GM23338 (cell line): ENCODE measurements at places on chromosomes 1 and 21.

- peak; percentile 27 for DNase-seq
Observed at GRCh38 chr1:166089804-166090203, 77.0 kb downstream of the FAM78B start.

DNA sequence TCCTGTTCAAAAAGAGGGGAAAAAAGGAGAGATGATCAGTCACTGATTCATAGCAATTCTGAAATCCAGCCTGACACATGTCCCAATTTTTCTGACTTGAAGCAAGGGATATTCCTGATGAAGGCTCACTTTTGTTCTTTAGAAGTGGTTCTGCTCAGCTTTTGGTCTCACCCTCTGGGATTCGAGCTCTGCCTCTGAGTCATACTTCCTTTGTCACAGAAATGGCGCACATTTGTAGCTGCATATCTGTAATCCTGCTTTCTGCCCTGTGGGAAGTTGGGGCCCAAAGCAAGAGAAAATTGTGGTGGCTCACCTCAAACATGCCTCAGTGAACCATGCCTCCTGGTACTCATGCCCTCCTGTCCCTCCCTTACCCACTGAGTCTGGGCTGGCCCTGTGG, 22.3 kb upstream of the FAM78B start:
- no peak for DNase-seq

DNA sequence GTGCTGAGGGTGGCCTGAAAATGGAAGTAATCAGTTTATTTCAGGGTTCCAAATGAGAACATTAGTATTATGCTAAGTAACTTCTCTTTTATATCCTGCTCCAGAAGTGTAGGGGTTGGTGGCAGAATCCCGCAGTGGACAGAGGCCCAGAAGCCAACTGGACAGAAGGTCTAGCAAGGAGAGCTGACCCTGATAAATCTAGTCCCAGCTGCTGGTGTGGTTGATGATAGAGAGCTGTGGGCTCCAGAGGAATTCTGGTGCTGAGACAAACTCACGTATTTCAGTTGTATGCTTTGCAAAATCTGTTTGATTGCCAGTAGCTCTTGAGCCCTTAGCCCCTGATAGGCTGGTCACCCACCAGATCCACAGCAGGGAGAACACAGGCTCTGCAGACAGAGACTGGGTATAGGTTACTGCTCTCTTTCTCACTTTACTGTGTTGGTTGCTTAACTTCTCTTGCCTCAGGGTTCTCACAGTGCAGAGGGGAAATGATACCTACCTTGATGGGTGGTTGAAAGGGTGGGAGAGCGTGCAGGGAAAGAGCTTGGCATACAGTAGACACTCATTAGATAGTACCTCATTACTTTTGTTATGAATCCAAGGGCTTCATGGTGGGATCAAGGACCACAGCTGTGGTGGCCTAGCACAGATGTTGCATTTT, 29.6 kb upstream of the CACNA1E start:
- no peak for DNase-seq

DNA sequence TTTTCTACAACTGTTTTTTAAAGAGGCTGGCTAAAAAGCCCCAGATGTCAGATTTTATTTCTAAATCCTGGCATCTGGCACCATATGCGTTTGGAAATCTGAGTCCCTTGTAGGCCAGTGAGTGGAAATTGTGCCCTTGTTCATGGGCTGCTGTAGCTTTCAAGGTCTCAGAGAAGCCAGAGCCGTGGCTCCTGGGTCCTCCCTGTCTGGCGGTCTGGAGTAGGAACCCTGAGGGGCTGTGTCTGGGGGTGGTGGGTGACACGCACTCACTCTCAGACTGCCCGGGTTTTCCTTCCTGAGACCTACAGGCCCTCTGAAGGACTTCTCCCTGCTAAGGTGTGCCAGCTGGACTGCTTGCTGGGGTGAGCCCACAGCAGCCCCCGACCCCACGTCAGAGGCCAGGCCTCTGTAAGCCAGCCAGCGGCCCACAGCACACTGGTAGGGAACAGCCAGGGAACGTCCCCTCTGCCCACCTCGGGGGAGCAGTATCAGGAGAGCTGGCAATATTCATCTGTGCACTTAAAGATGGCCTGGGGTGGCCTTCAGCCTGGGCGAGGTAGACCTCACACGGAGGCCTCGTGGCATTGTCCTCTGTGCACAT, 151.5 kb downstream of the PEX14 start:
- DNase-seq = no peak

DNA sequence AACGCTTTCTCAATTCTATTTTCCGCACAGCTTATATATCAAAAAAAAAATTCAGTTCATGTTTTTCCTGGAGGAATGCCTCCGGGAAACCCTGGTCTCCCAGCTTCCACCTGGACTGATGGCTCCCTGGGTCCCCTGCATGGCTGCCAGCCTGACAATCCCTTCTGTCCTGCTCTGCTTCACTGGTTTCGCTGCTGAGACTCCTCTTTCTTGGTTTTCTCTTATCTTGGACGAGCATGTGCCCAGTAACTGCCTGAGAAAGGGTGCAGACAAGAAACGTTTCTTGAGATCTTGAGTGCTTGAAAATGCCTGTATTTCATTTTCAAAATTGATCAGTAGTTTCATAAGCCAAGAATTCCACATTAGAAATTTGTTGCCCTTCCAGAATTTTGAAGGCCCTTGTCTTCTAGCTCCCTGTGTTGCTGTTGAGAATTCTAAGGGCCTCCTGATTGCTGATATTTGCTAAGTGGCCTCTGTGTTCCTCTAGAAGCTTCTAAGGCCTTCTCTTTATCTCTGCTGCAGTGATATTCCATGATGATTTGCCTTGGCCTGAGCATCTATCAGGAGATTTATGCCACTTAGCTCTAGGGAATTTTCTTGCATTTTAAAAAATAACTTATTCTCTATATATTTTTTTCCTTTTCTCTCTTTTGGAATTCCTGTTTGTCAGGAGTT, 44.7 kb downstream of the ETS2 start:
- no peak for DNase-seq

DNA sequence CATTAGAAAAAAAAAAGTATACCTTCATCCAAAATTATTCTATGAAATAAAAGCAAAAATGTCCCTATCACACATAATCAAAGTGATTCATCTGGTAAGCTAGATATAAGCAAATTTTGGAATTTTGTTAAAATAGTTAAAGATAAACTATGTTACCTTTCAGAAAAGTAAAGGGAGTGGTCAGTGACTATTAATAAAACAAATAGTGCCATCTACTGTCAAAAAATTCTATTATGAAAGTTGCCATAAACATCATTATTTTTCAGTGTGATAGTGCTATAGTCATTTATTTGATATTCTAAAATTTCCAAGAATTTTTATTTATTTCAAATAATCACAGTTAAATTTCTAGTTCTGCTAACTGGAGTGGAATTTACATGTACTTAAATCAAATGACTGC, 803.7 kb downstream of the KCNT2 start:
- DNase-seq = no peak

- DNase-seq = no peak
Observed at GRCh38 chr1:50476800-50477199, 53.6 kb upstream of the DMRTA2 start.
